Aorta (tissue), 5 donors: ENCODE measurements at places on chromosomes 7 and 10. TPM values are rescaled to one million over a fixed set of nuclear protein-coding genes. Genes with fewer than 3 reads are reported as not detected.

TSPAN33 gene
- total RNA-seq, result 8.3 TPM

ZNF804B gene
- total RNA-seq, result not detected

ARHGEF5 gene
- 9.0 TPM for total RNA-seq

TRPV5 gene
- total RNA-seq, result not detected

LAMB1 gene
- 120 TPM for total RNA-seq

ARL3 gene
- 8.6 TPM for total RNA-seq

KLLN gene
- total RNA-seq, result 0.66 TPM

HMX3 gene
- not detected for total RNA-seq

PAX4 gene
- not detected for total RNA-seq

ARHGEF35 gene
- total RNA-seq, result 4.6 TPM

LSM8 gene
- 31.3 TPM for total RNA-seq

HIF1AN gene
- 42.7 TPM for total RNA-seq

LIPJ gene
- not detected for total RNA-seq

DNA sequence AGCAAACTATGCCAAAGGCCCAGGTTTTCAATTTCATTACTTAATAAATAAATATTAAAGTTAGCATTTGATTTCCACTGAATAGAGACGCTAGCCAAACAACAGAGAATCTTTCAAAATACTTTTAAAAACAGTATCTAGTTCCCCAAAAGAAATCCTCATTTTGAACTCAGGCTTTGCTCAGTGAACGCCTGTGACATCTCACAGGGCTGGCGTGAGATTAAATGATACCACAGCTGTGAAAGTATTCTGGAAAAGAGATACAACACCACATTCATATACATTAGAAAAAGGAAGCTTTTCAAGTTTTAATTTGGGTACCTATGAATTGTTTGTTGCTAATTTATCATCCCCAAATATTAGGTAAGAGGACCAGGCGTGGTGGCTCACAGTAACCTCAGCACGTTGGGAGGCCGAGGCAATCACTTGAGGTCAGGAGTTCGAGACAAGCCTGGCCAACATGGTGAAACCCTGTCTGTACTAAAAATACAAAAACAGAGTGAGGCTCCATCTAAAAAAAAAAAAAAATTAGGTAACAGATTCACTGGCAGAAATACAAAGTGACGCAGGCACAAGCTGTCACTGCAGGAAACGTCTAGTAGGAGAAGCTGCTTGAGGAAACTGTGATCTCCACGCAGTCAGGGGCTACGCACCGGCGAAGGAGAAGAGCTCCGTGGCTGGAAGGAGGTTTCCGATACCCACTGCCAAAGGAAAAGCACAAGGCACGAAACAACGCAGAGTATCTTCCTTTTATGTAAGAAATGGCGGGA, 50.0 kb downstream of the AMZ1 start:
- DNase-seq, result peak; percentile 71

GRCh38 chr10:60388709-60389301, 870 bp downstream of the ANK3 start:
- peak; percentile 54 for DNase-seq

GRCh38 chr7:110448918-110449317, 642.0 kb upstream of the LRRN3 start:
- DNase-seq, result no peak

DNA sequence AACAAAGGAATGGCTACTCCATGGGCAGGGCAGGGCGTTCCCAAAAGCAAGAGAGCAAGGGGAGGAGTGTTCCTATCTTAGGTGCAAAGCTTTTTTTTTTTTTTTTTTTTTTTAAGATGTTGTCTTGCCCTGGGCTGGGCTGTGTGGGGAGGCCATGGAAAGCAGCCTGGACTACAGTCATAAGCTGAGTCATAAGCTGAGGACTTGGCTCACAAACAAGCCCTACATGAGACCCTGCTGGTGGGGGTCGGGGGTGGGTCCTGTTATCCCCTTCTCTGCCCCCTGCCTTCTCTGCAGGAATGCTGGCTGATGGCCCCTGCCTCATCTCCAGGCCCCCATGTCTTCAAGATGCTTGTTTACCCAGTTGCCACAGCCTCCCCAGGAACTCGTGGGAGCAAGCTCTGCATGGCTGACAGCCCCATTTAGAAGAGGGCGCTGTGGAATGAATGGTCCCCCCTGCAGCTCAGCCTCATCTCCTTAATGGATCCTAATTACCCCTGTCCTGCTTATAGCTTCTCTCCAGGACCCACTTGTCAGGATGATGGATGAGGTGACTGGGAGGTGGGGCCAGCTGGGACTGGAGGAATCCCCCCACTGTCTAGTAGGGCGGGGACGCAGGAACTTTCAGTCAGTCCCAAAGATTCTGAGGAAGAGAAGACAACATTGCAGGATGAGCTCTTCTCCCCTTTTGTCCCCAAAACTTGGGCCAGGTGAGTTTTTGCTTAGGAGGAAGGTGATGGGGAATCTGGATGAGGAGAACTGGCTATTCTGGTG, 340.8 kb upstream of the PODXL start:
- DNase-seq, result no peak

DNA sequence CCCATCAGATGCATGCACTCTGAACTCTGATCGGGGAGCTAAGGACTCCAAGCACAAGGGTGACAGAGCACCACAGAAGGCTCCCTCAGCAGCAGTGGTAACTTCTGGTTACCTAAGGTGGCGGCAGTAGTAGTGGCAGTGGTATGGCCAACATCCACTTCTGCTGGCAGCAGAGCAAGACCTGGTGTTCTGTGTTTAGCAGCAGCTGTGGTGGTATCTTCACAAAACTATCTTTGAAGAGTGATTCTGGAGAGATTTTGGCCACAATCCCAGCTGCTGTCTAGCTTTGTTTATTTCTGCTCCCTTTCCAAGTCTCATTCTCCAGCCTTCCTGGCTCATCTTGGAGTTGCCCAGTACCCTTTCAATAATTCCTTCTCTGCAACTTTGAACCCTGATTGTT, 102.4 kb upstream of the LRGUK start:
- DNase-seq, result no peak

- peak; percentile 72 for DNase-seq
These were observed 90.9 kb upstream of the SMNDC1 start for GRCh38 chr10:110395350-110396283.

GRCh38 chr10:70494536-70494935, 16.0 kb downstream of the PALD1 start:
- DNase-seq, result no peak

- no peak for DNase-seq
These were observed 131.8 kb downstream of the ANK3 start for GRCh38 chr10:60257767-60258428.

GRCh38 chr10:71984809-71985388, 20.7 kb downstream of the CHST3 start:
- DNase-seq, result peak; percentile 73

- DNase-seq, result no peak
These were observed 1073.6 kb downstream of the SORCS3 start for GRCh38 chr10:105714728-105715127.

DNA sequence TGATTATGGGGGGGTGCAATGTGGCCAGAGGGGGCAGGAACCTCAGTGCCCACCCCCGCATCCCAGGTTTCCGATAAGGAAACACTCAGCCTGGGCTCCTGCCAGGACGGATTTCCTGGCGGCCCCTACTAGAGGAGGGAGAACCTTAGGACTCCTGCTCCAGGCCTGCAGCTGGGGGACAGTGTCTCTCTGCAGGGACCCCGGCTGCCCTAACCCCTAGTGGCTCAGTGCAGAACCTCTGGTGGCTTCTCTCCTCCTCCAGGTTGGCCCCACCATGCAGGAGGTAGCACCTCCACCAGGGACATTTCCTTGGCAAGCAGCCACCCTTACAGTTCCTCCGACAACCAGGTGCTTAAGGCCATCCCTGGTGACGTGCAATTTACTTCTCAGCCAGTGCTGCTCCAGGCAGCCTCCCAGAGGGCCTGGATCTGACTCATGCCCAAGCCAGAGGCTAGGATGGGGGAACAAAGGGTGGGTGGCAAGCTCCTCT, 31.9 kb downstream of the SH2B2 start:
- DNase-seq, result peak; percentile 67

- no peak for DNase-seq
These were observed 580.5 kb downstream of the AUTS2 start for GRCh38 chr7:70178787-70179186.

- no peak for DNase-seq
These were observed 26.3 kb downstream of the SAMD8 start for GRCh38 chr10:75137533-75138438.

GRCh38 chr7:147833557-147833956, 757.0 kb upstream of the C7orf33 start:
- no peak for DNase-seq

- DNase-seq, result no peak
These were observed 211.3 kb downstream of the GRID1 start for GRCh38 chr10:86155054-86155921.

- DNase-seq, result no peak
These were observed 22.8 kb downstream of the DNAJC1 start for GRCh38 chr10:21980691-21981090.

GRCh38 chr10:70508912-70509756, 30.6 kb downstream of the PALD1 start:
- DNase-seq, result peak; percentile 78

- no peak for DNase-seq
These were observed 33.0 kb downstream of the TPST1 start for GRCh38 chr7:66237906-66238772.

DNA sequence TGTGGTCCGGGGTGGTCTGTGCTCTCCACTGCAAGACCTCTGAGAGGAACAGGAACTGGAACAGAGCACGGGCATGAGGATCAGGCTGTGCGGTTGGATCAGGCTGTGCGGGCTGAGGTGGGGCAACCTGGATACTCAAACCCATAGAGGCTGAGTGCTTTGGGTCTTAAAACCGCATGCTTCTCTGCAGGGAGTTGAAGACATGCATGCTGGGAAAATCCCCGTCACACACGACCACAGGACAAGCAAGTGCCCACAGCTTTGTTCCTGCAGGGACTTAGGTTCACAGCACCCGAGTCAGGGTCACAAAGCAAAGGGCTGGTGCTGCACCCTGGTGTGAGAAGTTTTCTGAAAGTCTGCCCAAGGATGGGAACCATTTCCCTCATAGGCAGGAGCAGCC, 221.2 kb downstream of the ZMYND11 start:
- no peak for DNase-seq
